ENCODE measurements at places on chromosomes 5 and 9. TPM values are rescaled to one million over a fixed set of nuclear protein-coding genes. Genes with fewer than 3 reads are reported as not detected.

- DNase-seq, result peak; percentile 5
- H3K27me3 ChIP-seq, result no peaks in the 10 kb centered on the region
- H3K36me3 ChIP-seq, result no peaks in the 10 kb centered on the region
- H3K4me1 ChIP-seq, result no peaks in the 10 kb centered on the region
These were observed 403.6 kb upstream of the IRX2 start for GRCh38 chr5:3155046-3155445.

GRCh38 chr9:124218438-124218982 lies 39.2 kb upstream of the NEK6 start:
- DNase-seq, result no peak
- peaks cover 37% of the 10 kb centered on the region for H3K4me1 ChIP-seq
- no peaks in the 10 kb centered on the region for H3K36me3 ChIP-seq
- H3K27ac ChIP-seq, result no peak overlapping the region
- no peaks in the 10 kb centered on the region for H3K27me3 ChIP-seq

DNA sequence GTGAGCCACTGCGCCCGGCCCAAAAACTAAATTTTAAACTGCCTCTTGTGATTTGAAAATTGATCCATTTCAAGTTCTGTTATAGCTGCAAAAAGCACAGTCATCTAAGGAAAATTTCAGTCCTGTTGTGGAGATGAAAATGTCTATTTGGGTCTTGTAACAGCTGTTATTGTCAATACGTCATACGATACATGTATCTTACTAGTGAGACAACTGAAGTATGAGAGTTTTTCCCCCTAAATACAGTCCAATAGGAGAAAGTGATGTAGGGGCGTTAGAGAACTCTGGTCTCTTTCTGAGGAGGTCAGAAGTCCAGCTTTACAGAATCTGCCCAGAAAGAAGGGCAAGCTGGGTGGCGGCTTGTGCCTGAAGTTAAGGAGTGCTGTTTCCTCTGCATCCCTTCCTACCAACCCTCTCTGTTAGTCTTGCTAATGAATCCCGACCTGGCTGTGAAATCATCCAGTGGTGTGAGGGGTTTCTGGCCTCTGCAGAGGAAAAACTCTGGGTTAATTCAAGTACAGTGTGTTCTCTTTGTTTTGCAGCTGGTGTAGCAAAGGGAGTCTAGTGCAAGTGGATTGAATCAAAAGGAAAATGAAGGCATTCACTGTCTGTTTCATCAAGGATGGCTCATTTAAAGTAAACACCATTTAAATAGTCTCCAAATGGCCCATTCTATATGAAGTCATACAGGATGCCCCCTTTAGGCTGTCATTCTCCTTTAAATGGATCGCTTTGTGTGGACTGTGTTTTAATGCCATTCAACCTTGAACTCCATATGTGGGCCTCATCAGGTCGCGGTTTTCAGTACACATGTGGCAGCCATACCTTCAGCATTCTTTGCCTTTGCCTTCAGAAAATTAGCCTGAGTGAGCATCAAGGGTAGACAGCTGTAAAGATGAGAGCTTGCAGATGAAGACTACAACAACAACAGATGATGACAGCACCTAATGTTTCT lies 59.0 kb downstream of the AOPEP start:
- no peak overlapping the region for H3K4me3 ChIP-seq
- H3K27me3 ChIP-seq, result no peaks in the 10 kb centered on the region
- H3K27ac ChIP-seq, result no peak overlapping the region
- peaks cover 4% of the 10 kb centered on the region for H3K4me1 ChIP-seq
- DNase-seq, result no peak

NR2F1-AS1 gene
- polyA plus RNA-seq, result 16.0 TPM

All from kidney (tissue), 22 donors.